ENCODE measurements at places on chromosomes 12 and 14.

- no peak overlapping the region for H3K4me3 ChIP-seq
- no peak for DNase-seq
- no peak overlapping the region for H3K27ac ChIP-seq
- H3K4me1 ChIP-seq, result no peaks in the 10 kb centered on the region
Observed at GRCh38 chr12:55515696-55516095, 23.5 kb downstream of the OR6C68 start.

DNA sequence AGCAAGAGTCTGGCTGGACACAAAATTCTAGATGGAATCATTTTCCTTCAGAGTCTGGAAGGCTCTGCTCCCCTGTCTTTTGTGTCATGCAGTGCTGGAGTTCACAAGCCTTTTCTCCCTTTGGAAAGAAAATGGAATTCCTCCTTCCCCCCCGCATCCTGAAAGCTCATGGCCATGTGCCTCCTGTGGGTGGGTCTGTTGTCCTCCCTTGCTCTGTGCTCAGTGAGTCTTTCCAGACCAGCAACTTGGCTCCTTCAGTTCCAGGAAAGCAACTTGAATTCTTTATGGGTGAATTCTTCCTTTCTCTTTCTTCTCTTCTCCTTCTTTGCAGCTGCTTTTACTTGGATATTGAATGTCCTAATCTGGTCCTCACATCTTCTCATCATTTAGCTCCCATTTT lies 70.2 kb downstream of the TUNAR start:
- H3K27me3 ChIP-seq, result no peaks in the 10 kb centered on the region
- no peak for DNase-seq
- no peaks in the 10 kb centered on the region for H3K36me3 ChIP-seq
- H3K27ac ChIP-seq, result no peak overlapping the region

DNA sequence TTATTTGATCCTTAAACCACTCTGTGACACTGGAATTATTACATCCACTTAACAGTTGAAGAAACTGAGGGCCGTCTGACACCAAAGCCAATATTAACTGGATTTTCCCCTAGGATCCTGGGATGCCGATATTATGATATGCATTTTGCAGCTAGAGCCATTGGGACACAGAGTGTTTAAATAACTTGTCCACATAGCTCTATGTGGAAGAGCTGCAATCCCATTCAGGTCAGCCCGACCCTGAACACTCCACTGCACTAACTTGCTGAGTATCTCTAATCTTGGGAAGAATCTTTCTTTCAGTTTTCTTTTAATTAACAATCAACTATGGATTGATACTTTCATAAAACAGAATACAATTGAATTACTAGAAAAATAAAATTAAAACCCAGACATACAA lies 37.9 kb downstream of the RMST start:
- H3K36me3 ChIP-seq, result no peaks in the 10 kb centered on the region
- DNase-seq, result no peak
- H3K4me3 ChIP-seq, result no peak overlapping the region
- no peak overlapping the region for H3K27ac ChIP-seq
- no peaks in the 10 kb centered on the region for H3K27me3 ChIP-seq

GRCh38 chr12:114823724-114824123 lies 139.7 kb upstream of the TBX3 start:
- no peaks in the 10 kb centered on the region for H3K4me1 ChIP-seq
- H3K4me3 ChIP-seq, result no peak overlapping the region
- no peak overlapping the region for H3K27ac ChIP-seq
- DNase-seq, result no peak
- H3K27me3 ChIP-seq, result peaks cover 3% of the 10 kb centered on the region
- H3K36me3 ChIP-seq, result no peaks in the 10 kb centered on the region

DNA sequence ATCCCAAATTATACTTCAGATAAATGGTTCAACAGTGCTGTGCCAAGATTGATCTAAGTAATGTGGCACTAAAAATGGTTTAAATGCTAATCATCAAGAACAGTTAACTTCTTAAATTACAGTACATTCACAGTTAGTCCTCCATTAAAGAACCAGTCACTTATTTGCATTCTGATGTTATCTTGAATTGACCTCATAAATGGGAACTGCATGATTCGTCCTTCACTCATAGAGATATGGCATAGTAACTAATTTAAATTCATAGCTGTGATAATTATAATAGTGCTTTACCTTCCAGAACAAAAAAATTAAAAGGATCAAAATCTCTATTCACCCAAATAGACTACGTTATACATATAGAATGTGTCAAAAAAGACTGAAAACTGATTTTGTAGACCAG lies 61.1 kb downstream of the COCH start:
- H3K4me1 ChIP-seq, result no peaks in the 10 kb centered on the region
- H3K27me3 ChIP-seq, result no peaks in the 10 kb centered on the region
- H3K27ac ChIP-seq, result no peak overlapping the region
- no peaks in the 10 kb centered on the region for H3K36me3 ChIP-seq
- DNase-seq, result no peak
- no peak overlapping the region for H3K4me3 ChIP-seq

DNA sequence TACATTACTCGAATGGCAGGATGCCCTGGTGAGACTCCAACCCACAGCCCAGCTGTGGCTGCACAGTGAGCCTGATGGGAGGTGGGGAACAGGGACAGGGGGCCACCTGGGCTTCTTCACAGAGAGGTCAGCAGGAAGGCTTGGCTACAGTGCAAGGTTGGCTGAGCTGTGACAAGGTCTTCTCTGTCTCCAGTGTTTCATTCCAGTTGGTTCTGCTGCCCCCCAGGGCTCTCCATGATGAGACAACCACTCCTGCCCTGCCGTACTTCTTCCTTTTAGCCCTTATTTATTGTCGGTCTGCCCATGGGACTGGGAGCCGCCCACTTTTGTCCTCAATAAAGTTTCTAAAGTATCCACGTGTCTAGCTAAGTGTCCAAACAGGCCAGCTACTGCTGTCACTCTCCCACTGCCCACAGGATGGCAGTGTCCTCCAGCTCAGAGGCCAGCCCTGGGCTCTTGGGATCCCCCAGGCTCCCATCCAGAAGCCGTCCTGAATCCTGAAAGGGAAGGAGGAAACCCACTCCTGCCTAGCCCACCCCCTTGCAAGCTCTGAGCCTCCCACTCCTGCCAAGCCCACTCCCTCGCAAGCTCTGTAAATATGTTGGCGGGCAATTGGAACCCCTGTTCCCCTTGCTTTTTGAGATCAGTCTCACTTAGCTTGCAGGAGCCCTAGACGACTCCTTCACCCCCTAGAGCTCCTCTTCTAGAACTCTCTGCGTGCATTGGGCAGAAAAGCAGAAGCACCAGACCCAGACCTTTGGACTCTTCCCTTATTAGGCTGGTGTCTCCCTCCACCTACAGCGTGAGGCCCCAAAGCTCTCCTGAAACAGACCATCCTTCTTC lies 5.4 kb downstream of the C1QL4 start:
- peaks cover 13% of the 10 kb centered on the region for H3K27me3 ChIP-seq
- H3K27ac ChIP-seq, result no peak overlapping the region
- H3K4me3 ChIP-seq, result no peak overlapping the region
- DNase-seq, result no peak

DNA sequence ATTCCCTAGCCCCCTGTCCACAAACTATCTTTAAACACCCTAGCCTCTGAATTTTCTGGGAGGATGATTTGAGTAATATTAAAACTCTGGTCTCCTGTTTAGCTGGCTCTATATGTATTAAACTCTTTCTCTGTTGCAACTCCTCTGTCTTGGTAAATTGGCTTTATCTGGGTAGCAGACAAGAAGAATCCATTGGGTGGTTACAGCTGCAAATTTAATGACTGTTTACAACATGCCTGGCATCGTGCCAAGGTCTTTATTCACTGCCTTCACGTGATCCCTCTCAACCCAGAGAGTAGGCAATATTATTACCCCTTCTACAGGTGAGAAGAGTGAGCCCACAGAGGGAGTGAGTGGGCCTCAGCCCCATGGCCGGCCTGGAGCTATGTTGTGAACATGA lies 77.8 kb upstream of the MYL2 start:
- no peaks in the 10 kb centered on the region for H3K4me1 ChIP-seq
- no peaks in the 10 kb centered on the region for H3K36me3 ChIP-seq
- no peak for DNase-seq

- H3K4me3 ChIP-seq, result no peak overlapping the region
- H3K27me3 ChIP-seq, result no peaks in the 10 kb centered on the region
- no peak overlapping the region for H3K27ac ChIP-seq
- H3K36me3 ChIP-seq, result no peaks in the 10 kb centered on the region
Observed at GRCh38 chr14:103806805-103807204, 40.6 kb downstream of the PPP1R13B start.
